ENCODE measurements at places on chromosomes 12 and 14.

- no peak for DNase-seq
Measured at GRCh38 chr14:102499401-102500157, 10.0 kb downstream of the ANKRD9 start.

- no peak for DNase-seq
Measured at GRCh38 chr12:92295523-92295922, 149.9 kb upstream of the BTG1 start.

- DNase-seq: no peak
Measured at GRCh38 chr14:83196236-83196635, 1662.6 kb upstream of the SEL1L start.

DNA sequence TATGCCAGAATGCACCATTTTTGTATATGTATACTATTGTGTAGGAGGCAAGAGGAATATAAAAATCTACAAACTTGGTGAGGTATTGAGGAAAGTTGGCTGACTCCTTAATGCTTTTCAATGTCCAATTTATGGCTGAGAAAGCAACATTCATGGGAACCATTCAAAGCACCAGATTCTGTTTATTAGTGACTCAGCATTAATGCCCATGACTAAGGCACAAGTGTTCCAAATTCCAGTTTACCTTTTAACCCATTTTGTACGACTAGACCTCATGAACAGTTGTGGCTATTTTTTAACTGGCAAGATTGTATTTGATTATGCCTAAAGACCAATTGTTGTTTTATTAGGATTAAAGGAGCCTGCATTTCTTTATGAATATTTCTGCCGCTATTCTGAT is 375.4 kb upstream of the ATP2B1 start:
- no peak for DNase-seq

- no peak for DNase-seq
Measured at GRCh38 chr12:69906411-69907216, 81.6 kb downstream of the MYRFL start.

- no peak for DNase-seq
Measured at GRCh38 chr12:102329883-102330282, 132.2 kb upstream of the PMCH start.

- no peak for DNase-seq
Measured at GRCh38 chr12:78209846-78210505, 379.3 kb downstream of the NAV3 start.

GRCh38 chr14:59905188-59905587 is 14.8 kb upstream of the LRRC9 start:
- no peak for DNase-seq

DNA sequence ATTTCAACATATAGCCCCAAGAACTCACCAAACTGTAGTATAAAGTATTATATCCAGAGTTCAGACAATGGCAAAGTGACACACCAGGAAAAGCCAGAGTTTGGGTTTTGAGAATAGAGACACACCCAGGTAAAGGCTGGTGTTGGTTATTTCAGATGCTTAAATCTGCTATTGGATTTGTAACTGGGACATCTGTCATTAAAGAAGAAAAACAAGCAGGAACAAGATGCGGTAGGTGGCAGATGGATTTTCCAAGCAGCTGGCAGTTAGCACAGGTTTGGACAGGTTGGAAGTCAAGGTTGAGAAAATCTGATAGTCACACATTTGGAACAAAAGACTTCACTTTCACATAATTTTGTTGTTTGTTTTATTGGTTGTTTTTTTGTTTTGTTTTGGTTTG is 14.4 kb upstream of the CDK17 start:
- no peak for DNase-seq
